ENCODE measurements at places on chromosomes 16 and 17. TPM values are rescaled to one million over a fixed set of nuclear protein-coding genes. Genes with fewer than 3 reads are reported as not detected.

Gene PPL
- not detected for total RNA-seq

Gene SDR42E1
- total RNA-seq = 3.9 TPM

Gene SPATA22
- total RNA-seq = not detected

Gene NPIPB6
- total RNA-seq = 2.6 TPM

Gene SLC16A5
- total RNA-seq = 11.8 TPM
